ENCODE measurements at places on chromosomes 6 and 20. TPM values are rescaled to one million over a fixed set of nuclear protein-coding genes. Genes with fewer than 3 reads are reported as not detected.

Gene DACT2
- polyA plus RNA-seq, result 0.25 TPM

Gene OLIG3
- not detected for polyA plus RNA-seq

Gene ADAM33
- polyA plus RNA-seq, result 0.51 TPM

Gene TCP11
- 0.05 TPM for polyA plus RNA-seq

Gene KCNQ5
- 0.14 TPM for polyA plus RNA-seq

Gene RIPOR2
- 1.6 TPM for polyA plus RNA-seq

Gene AFG1L
- polyA plus RNA-seq, result 2.7 TPM

Gene SPDEF
- polyA plus RNA-seq, result not detected

DNA sequence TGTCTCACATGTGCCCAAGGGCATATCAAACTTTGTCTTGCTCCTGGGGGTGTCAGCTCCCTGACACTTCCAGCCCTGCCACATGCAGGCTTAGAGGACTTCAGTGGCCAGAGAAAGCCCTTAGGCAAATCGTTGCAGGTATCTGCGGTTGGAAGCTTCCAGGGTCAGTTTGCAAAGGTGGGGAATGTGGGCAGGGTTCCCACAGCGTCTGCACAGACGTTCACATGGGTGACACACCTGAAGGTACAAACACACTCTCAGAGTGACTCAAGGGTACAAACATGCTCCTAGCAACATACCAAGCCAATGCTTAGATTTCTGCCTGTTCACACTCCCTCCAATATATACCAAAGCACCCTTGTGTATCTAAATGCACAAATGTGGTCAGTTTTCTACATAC, 30.0 kb downstream of the VSTM2L start:
- H3K4me3 ChIP-seq, result no peak overlapping the region
- H3K27ac ChIP-seq, result no peak overlapping the region
- no peak for DNase-seq
- no peaks in the 10 kb centered on the region for H3K27me3 ChIP-seq
- H3K4me1 ChIP-seq, result no peaks in the 10 kb centered on the region

DNA sequence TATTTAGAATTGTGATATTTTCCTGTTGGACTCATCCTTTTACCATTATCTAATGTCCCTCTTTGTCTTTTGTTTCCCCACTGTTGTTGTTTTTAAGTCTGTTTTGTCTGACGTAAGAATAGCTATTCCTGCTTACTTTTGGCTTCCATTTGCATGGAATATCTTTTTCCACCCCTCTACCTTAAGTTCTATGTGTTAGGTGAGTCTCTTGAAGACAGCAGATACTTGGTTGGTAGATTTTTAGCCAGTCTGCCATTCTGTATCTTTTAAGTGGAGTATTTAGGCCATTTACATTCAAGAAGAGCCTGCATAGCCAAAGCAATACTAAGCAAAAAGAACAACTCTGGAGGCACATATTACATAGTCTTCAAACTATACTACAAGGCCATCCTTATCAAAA, 39.2 kb downstream of the CTCFL start:
- H3K4me1 ChIP-seq, result no peaks in the 10 kb centered on the region
- no peak overlapping the region for H3K4me3 ChIP-seq
- no peaks in the 10 kb centered on the region for H3K36me3 ChIP-seq
- no peaks in the 10 kb centered on the region for H3K27me3 ChIP-seq
- no peak for DNase-seq
- H3K27ac ChIP-seq, result no peak overlapping the region

GRCh38 chr6:31776989-31777666, at the start of gene VWA7:
Gene VWA7 (minus strand): TSS chr6:31777328. CDS start chr6:31776779, 549 bp downstream.
- no peaks in the 10 kb centered on the region for H3K36me3 ChIP-seq
- peak within 1 kb of the TSS; percentile 67 for H3K27ac ChIP-seq
- H3K4me1 ChIP-seq, result peaks cover 46% of the 10 kb centered on the region
- no peaks in the 10 kb centered on the region for H3K27me3 ChIP-seq
- no peak within 1 kb of the TSS for H3K4me3 ChIP-seq
- DNase-seq, result peak; percentile 77

- no peak for DNase-seq
- H3K36me3 ChIP-seq, result no peaks in the 10 kb centered on the region
- no peaks in the 10 kb centered on the region for H3K4me1 ChIP-seq
Observed at GRCh38 chr6:36326356-36326995, 10.2 kb downstream of the BNIP5 start.

GRCh38 chr6:12111363-12111670, 99.2 kb downstream of the HIVEP1 start:
- H3K27ac ChIP-seq, result no peak overlapping the region
- H3K36me3 ChIP-seq, result peaks cover 15% of the 10 kb centered on the region
- no peak for DNase-seq
- no peak overlapping the region for H3K4me3 ChIP-seq
- no peaks in the 10 kb centered on the region for H3K27me3 ChIP-seq

GRCh38 chr6:11585426-11586016, 48.0 kb downstream of the TMEM170B start:
- H3K4me1 ChIP-seq, result peaks cover 6% of the 10 kb centered on the region
- no peak for DNase-seq
- H3K27me3 ChIP-seq, result no peaks in the 10 kb centered on the region
- no peaks in the 10 kb centered on the region for H3K36me3 ChIP-seq

GRCh38 chr6:72702421-72702820, 80.6 kb downstream of the KCNQ5 start:
- DNase-seq, result no peak
- H3K36me3 ChIP-seq, result no peaks in the 10 kb centered on the region
- no peaks in the 10 kb centered on the region for H3K27me3 ChIP-seq
- H3K4me3 ChIP-seq, result no peak overlapping the region

DNA sequence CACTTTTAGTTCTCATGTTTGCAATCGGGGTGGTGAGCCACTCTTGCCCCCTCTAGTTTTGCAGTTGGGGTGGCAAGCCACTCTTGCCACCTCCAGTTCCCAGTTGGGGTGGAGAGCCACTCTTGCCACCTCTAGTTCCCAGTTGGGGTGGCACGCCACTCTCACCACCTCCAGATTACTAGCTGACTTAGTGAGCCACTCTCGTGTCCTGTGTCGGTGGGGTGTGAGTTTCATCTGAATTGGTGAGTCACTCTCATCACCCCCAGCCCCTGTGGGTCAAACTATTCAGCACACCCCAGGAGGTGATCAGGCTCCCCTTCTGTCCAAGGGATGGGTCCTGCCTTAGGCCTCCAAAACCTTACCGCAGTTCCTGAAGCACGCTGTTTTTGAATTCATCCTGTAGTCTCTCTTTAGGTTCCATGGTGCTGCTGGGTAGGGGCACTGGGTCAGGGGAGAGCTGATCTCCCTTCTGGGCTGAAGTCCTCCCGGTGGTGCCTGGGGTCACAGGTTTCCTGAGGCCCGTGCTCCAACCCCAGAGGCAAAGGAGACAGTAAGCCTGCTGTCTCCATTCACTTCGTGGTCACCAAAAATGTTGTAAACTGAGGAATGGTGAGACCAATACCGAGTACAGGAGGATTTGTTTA, 224.2 kb upstream of the SYNCRIP start:
- peaks cover 5% of the 10 kb centered on the region for H3K4me1 ChIP-seq
- no peak overlapping the region for H3K4me3 ChIP-seq
- no peaks in the 10 kb centered on the region for H3K36me3 ChIP-seq
- H3K27me3 ChIP-seq, result no peaks in the 10 kb centered on the region
- no peak for DNase-seq
- H3K27ac ChIP-seq, result no peak overlapping the region

- no peak for DNase-seq
- H3K4me3 ChIP-seq, result no peak overlapping the region
- H3K36me3 ChIP-seq, result no peaks in the 10 kb centered on the region
- H3K4me1 ChIP-seq, result peaks cover 10% of the 10 kb centered on the region
Observed at GRCh38 chr20:48374991-48375595, 452.7 kb downstream of the PREX1 start.

GRCh38 chr6:154933181-154933827, 61.8 kb upstream of the TIAM2 start:
- no peaks in the 10 kb centered on the region for H3K36me3 ChIP-seq
- DNase-seq, result no peak
- no peaks in the 10 kb centered on the region for H3K4me1 ChIP-seq
- no peak overlapping the region for H3K4me3 ChIP-seq
- H3K27me3 ChIP-seq, result no peaks in the 10 kb centered on the region

- no peaks in the 10 kb centered on the region for H3K27me3 ChIP-seq
- DNase-seq, result no peak
- H3K36me3 ChIP-seq, result no peaks in the 10 kb centered on the region
Observed at GRCh38 chr6:26351544-26351953, 13.4 kb upstream of the BTN3A2 start.

DNA sequence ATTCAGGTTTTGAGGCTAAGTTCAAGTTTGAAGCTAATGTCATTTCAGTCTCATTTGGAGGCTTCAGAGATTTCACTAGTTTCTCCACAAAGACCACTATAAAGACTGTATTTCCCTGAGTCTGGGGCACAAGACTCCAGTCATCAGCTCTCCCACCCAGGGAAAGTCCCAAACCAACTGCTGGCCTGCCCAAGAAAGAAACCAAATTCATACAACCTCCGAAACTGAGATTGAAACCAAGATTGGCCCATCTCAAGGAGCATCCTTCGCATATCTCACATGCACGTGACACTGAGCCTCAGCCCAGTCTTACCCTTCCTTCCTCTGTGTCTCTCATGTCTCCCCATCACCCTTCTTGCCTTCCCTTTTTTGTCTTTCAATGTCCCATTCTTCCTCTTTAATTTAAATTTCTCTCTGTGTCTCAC, 3.5 kb upstream of the LTA start:
- no peaks in the 10 kb centered on the region for H3K36me3 ChIP-seq
- H3K27me3 ChIP-seq, result no peaks in the 10 kb centered on the region
- no peak overlapping the region for H3K4me3 ChIP-seq
- no peak for DNase-seq
- no peak overlapping the region for H3K27ac ChIP-seq

DNA sequence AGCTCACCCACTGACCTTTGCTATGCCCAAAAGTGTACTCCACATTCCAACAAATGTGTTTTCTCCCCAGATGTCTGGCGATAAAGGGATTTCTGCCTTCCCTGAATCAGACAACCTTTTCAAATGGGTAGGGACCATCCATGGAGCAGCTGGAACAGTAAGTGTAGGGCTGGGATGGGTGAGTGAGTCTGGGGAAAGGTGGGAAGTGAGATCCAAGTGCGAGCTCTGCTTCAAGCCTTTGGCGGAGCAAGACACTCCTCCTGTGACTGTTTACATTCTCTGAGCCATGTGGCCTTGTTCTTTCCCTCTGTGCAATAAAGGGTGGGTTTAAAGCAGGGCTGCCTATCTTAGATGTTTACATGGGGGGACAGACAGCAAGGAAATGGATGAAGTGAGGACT, 1.9 kb downstream of the UBE2C start:
- no peak for DNase-seq
- no peak overlapping the region for H3K27ac ChIP-seq
- H3K27me3 ChIP-seq, result no peaks in the 10 kb centered on the region

Data from liver (tissue), 10 donors.